ENCODE measurements at places on chromosomes 5 and 9.

DNA sequence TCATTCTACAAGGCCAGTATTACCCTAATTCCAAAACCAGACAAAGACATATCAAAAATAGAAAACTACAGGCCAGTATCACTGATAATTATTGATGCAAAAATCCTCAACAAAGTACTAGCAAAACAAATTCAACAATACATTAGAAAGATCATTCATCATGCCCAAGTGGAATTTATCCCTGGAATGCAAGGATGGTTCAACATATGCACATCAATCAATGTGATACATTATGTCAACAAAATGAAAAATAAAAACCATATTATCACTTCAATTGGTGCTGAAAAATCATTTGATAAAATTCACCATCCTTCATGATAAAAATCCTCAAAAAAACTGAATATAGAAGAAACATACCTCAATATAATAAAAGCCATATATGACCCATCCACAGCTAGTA, 115.2 kb upstream of the SLC27A6 start:
- DNase-seq, result no peak

DNA sequence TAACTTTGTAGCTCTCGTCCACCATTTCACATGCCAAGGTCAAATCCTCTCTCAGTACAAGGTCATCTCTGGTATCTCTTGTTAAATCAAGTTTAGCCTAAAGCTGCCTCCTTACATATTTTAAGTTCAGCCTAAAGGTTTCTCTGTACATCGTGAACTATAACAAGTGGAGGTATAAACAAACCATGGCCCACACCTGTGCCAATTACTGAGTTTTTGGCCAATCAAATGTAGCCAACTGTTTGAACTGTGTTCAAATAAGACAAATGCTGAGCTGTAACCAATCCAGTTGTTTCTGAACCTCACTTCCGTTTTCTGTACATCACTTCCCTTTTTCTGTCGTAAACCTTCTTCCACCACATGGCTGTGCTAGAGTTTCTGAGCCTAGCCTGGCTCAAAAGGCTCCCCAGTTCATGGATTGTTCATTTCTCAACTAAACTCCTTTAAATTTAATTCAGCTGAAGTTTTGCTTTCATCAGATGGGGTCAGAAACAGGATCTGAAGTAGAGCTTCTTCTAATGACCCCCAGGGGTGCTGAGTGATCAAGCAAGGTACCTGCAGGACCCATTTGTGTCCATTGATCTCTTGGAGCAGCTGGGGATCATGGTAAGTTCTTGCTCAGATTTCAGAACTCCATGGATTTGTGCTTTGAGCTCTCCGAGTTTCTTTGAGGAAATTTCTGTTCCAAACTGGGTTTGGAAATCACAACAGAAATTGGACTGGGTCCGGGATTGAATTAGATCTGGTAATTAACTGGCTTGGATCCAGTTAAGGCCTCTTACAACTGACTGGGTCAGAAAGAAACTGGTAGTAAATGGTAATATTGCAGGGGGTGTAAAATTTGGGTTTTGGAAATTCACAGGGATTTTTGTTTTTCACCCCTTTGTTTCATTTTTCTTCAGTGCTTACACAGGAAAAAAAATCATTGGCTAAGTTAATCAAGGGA, 11.0 kb upstream of the NANS start:
- no peak for DNase-seq

DNA sequence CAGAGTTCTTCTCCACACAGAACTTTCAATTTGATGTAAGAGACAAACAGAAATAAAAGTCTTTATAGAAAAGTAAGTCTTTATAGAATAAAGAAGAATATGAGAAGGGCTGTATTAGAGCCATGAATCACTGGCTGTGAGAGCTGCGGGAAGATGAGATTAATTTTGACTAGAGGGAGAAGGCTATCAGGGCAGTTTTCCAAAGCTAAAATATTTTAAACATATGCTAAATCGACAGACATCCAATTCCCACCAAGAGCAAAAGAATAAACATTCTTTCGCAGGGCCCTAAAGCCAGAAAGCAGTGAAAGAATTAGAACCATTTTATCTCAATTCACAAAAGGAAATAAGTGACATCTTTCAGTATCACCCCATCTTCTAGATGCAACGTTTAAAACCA, 208.3 kb upstream of the MAP3K1 start:
- DNase-seq, result no peak

DNA sequence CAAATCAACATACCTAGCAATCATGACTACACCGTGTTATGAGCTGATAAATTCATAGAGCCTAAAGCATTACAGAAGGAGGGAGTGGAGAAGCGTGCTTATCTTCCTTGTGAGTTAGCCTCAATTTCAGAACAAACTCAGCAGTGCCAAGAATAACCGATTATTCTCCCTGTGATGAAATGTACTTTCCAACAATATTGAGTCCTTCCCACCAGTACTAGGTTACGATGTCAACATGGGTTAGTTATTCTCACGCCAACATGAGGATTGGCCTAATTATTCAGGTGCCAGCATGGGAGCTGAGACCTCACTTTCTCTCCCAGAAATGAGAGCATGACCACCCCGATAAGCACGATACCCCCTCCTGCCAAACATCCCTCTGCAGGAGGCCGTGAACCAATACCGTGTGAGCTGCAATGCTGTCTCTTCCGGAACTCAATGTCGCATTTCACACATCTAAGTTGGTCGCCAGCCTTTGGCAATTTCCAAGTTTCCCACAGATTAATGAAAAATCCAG, 193.7 kb downstream of the ENC1 start:
- no peak for DNase-seq

DNA sequence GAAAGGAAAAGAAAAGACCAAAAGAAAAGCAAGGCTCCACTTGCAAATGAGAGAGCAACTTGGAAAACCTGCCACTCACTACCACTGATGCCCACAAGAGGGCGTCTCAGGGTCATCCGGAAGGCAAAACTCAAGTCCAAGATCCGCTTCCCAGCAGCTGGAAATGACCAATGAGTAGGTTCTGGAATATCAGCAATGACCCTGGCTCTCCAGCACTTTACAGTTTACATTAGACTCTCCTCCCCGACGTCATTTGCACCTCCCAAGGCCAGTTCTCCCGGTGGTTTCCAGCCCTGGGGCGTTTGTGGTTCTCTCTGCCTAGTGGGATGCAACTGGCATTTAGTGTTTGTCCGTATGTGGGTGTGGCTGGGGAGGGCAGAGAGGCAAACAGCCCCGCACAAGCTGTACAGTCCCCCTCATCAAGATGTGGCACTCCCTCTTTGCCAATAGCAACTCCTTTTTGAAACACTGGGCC, 193.8 kb upstream of the ZNF618 start:
- DNase-seq, result peak; percentile 71

DNA sequence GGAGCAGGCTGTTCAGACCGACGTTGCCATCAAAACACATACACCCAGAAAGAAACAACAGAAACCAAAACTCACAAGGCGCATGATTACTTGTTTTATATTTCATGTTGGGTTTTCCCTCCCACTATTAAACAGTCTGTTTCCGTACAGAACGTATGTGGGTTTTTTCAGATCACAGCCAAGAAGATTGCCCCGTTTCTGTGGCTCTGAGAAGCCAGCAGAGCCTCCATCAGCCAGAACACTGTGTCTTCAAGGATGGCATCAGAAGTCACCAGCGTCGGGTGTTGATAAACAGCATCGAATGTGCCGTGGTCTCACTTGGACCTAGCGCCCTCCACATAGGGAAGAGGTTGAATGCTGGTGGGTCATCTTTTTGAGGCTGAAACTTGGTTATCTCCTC, 42.8 kb downstream of the FAM78A start:
- no peak for DNase-seq

GRCh38 chr9:127856729-127857116, 2.3 kb upstream of the ENG start:
- no peak for DNase-seq

DNA sequence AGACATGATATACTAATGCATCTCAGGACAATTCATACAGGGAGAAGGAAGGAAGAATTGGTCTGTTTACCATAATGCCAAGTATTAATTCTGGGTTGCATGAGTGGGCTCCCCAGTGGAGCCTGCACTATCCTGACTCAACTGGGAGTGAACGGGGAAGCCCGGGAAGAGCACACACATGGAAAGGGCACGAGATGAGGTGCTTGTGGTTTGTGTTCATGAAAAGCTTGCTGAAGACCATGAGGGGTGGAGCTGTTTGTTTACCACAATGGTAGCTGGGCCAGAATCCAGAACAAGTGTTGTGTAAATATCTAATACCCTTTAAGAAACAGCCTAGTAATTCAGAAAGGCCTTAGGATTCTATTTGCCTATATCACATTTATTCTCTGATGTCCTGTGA, 44.6 kb downstream of the POC5 start:
- no peak for DNase-seq

- DNase-seq, result no peak
Measured at GRCh38 chr9:36738318-36738976, 165.8 kb downstream of the MELK start.

DNA sequence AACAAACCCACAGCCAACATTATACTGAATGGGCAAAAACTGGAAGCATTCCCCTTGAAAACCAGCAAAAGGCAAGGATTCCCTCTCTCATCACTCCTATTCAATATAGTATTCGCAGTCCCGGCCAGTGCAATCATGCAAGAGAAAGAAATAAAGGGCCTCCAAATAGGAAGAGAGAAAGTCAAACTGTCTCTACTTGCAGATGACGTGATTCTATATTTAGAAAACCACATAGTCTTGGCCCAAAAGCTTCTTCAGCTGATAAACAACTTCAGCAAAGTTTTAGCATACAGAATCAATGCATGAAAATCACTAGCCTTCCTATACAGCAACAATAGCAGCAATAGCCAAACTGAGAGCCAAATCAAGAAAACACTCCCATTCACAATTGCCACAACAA, 333.7 kb upstream of the EDIL3 start:
- no peak for DNase-seq

DNA sequence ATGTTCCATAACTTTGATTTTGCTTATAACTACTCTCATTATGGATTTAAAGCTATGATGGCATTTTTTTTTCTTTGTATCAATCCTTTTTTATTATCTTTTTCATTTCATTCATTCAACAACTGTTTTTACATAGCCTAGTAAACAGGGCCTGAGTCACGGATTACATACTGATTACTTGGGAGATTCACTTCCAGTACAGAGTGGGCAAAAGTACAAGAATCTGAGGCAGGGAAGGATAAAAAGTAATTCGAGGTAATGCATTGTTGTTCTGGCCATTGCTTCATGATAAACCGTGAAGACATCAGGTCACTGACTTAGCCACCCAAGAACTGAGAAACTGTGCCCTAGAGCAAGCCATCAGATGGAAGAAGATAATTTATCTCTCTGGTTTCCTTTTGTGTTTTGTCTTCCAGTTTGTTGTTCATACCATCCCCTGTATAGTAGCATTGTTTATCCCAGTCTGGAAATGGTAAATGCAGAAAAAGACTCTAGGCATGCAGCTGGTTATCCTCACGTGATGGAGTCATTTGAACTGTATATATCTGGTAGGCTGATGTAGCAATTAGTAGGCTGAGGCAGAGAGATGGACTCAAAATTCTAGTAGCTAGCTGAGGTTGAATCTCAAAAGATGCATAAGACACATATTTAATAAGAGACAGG, 145.6 kb downstream of the CNTLN start:
- DNase-seq, result no peak

- DNase-seq, result no peak
Measured at GRCh38 chr9:129458155-129458661, 162.7 kb downstream of the C9orf50 start.

DNA sequence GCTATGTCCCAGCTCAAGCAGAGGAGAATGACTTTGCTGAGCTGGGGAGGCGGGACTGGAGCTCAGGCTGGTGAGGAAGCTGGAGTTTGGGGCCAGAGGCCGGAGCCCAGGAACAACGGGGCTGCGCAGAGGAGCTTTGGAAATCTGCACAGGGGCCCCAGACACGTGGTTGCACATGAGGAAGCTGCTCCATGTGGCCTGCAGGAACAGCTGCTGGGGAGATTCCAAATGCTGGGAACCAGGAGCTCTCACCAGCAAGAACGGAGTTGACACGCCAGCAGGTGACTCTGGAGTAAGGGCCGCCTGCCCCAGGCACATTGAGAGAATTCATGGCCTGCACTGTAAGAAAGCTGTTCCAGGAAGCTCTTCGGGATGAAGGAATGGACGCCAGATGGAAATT, 91.0 kb downstream of the OLFM1 start:
- no peak for DNase-seq

- no peak for DNase-seq
Measured at GRCh38 chr9:99058964-99059921, 45.7 kb upstream of the TGFBR1 start.

DNA sequence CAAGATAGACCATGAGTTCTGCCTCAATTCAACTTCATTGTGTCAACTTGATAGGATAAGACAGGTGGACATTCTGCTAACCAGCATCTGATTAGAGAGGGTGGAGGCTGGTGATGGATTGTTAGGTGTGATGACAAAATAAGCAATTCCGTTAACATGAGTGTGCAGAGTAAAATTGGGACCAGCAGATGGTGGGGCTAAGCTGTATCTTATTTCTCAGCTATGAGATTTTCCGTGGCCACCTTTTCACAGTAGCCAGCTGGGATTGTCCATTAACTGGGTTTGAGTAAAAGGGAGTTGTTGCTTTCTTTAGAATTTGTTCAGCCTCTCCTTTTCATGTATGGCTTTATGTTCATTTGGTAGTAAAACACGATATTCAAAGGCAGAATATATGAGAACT, 28.8 kb upstream of the TAL2 start:
- peak; percentile 52 for DNase-seq

- DNase-seq, result no peak
Measured at GRCh38 chr5:18037718-18038117, 403.5 kb downstream of the TAF11L14 start.

- no peak for DNase-seq
Measured at GRCh38 chr5:2916076-2916682, 164.7 kb upstream of the IRX2 start.

GRCh38 chr5:16784843-16785791, 151.0 kb downstream of the MYO10 start:
- no peak for DNase-seq

- no peak for DNase-seq
Measured at GRCh38 chr5:176535101-176535663, 2.0 kb downstream of the RNF44 start.

- no peak for DNase-seq
Measured at GRCh38 chr5:28249771-28250415, 1211.5 kb upstream of the CDH9 start.

GRCh38 chr5:37825334-37825915, 14.4 kb downstream of the GDNF start:
- no peak for DNase-seq

- DNase-seq, result no peak
Measured at GRCh38 chr5:102875721-102876123, 120.6 kb downstream of the PAM start.

GRCh38 chr5:151612689-151613427, 21.7 kb upstream of the FAT2 start:
- no peak for DNase-seq

DNA sequence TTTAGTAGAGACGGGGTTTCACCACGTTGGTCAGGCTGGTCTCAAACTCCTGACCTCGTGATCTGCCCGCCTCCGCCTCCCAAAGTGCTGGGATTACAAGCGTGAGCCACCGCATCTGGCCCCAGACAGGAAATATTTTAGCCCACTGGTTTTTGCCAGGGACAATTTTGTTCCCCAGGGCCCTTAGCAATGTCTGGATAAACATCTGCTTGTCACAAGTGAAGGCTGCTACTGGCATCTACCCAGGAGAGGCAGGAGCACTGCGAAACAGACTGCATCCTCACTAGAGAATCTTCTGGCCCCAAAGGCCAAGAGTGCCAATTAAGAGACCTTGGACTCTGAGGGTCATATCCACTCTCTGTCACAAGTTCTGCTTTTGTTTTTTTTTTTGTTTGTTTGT, 2.4 kb upstream of the TPRN start:
- no peak for DNase-seq

GRCh38 chr5:95238560-95239325, 46.2 kb downstream of the MCTP1 start:
- DNase-seq, result no peak
